ENCODE measurements at places on chromosomes 6 and 20. TPM values are rescaled to one million over a fixed set of nuclear protein-coding genes. Genes with fewer than 3 reads are reported as not detected.

The PDYN gene
- not detected for total RNA-seq

The GTF2H4 gene
- 13.4 TPM for total RNA-seq

The TREML1 gene
- not detected for total RNA-seq

The CCDC28A gene
- total RNA-seq = 8.9 TPM

The CCND3 gene
- 19.4 TPM for total RNA-seq

The SEMG1 gene
- not detected for total RNA-seq

The RAB44 gene
- not detected for total RNA-seq

The FAXC gene
- 1.9 TPM for total RNA-seq

The SCRT2 gene
- not detected for total RNA-seq

The ACSS2 gene
- 38.9 TPM for total RNA-seq

The SLA2 gene
- not detected for total RNA-seq

The TFAP2A gene
- total RNA-seq = 0.72 TPM

The ZSCAN23 gene
- 5.3 TPM for total RNA-seq

The BMP7 gene
- not detected for total RNA-seq

The GPX5 gene
- total RNA-seq = not detected

The SMLR1 gene
- total RNA-seq = not detected

The LBP gene
- total RNA-seq = not detected

The CAGE1 gene
- not detected for total RNA-seq

The OR2H1 gene
- total RNA-seq = not detected

The MYBL2 gene
- 21.7 TPM for total RNA-seq
